ENCODE measurements at places on chromosomes 7 and 10.

GRCh38 chr10:73886661-73887293 is 12.4 kb upstream of the CAMK2G start:
- no peak for DNase-seq

DNA sequence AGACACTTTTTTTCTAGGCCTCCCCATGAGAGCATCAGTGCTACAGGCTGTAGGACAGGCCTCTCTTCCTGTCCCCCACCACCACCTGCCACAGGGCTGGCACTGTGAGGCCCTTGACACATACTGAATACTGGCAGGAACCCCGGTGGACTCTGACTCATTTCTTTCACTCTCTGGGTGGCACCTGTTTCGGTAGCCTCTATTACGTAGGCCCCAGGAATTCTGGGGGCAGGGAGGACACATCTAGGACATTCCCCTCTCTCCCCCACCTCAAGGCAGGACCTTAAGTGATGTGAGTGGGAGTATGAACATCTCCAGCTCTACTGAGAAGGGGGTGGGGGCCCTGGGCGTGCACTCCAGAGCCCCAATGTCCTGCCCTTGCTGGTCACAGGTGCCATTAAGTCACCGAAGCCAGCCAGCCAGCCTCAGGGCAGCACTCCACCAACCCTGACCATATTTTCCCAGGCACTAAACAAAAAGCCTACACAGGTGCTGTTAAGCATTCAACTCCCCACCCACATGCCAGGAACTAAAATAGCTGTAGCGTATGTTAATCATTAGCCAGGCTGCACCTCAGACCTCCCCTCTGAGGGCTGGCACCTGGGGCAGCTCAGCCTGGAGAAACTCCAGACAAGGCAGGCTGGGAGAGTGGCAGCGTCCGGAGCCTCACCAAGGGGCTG is 8.9 kb downstream of the ANXA11 start:
- DNase-seq: peak; percentile 51

DNA sequence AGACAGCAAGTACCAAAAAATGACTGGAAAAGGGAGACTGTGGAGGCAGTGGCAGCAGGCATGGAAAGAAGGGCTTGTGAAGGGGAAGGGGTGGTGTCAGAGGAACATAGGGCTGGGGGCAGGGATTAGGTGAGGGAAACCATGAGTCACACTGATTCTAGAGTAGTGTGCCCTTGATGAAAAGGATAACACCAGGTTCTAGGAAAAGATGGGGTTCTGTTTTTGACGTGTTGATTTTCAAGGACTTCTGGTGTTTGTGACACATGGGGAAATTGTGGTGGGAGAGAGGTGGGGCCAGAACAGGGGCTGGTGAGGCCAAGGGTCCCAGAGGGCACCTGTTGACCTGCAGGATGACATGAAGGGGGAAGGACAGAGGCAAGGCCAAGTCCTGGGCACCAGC is 57.1 kb downstream of the FIGNL1 start:
- no peak for DNase-seq

DNA sequence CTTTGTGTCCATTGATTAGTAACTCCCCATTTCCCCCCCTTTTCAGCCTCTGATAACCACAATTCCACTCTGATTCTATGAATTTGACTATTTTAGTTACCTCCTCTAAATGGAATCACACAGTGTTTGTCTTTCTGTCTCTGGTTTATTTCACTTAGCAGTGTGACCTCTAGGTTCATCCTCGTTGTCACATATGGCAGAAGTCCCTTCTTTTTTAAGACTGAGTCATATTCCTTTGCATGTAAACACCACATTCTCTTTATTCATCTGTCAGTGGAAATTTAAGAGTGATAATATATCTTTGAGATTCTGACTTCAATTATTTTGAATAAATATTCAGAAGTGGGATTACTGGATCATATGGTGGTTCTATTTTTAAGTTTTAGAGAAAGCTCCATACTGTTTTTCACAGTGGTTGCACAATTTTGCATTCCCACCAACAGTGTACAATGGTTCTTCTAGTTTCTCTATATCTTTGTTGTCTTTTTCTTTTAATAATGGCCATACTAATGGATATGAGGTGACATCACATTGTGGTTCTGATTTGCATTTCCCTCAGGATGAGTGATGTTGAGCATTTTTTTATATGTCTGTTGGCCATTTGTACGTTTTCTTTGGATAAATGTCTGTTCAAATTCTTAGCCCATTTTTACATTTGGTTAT is 126.1 kb upstream of the GRB10 start:
- DNase-seq: no peak

- no peak for DNase-seq
Observed at GRCh38 chr10:29627201-29628132, 7.3 kb downstream of the SVIL start.

- no peak for DNase-seq
Observed at GRCh38 chr7:43112941-43113621, 634 bp downstream of the HECW1 start.

- no peak for DNase-seq
Observed at GRCh38 chr10:16795410-16796073, 21.7 kb downstream of the RSU1 start.

DNA sequence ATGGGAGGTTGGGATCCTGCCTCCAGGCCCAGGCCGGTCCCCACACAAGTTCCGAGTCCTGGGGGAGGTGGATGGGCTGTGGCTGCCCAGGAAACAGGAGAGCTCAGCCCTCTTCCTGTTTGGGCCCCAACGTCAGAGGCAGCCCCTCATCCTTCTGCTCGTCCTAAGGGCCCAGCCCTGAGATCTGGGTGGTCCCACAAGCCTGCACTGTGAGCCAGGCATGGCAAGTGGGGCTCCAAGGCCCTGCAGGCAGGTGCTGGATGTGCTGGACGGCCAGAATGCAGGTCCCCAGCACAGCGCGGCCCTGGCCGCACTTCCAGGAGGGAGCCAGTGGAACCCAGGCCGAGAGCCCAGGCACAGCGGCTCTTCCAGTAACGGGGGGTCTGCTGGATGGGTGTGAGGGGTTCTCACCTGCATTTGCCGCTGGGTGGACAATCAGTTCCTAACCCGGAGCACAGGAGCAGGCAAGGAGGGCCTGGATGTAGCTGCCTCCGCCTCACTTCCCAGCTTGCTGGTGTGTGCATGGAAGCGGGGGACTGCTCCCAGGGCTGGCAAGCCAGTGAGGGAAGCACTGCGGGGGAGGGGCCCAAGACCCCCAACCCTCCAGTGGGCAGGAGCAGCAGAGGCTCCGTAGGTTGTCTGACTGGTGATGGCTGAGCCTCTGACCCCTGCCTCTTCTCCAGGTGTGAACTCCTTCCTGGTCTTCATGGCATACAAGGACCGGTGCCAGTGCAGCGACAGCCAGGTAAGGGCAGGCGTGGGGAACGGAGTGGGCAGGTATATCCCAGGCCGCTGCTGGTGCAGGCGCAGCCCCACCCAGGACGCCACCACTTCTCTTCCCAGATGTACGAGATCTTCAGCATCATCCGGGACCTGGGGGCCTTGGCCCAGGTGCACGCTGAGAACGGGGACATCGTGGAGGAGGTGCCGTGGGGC is 9.7 kb downstream of the DPYSL4 start:
- DNase-seq: no peak

- no peak for DNase-seq
Observed at GRCh38 chr10:111187096-111187495, 110.3 kb downstream of the ADRA2A start.

- no peak for DNase-seq
Observed at GRCh38 chr10:116705498-116705897, 36.9 kb downstream of the HSPA12A start.

All from activated T-cell treated with anti-CD3 and anti-CD28 coated beads for 1 hour (primary cell).